ENCODE measurements at places on chromosomes 3 and 15. TPM values are rescaled to one million over a fixed set of nuclear protein-coding genes. Genes with fewer than 3 reads are reported as not detected.

- no peak for DNase-seq
- H3K4me3 ChIP-seq = no peak overlapping the region
- no peaks in the 10 kb centered on the region for H3K27me3 ChIP-seq
- H3K4me1 ChIP-seq = peaks cover 25% of the 10 kb centered on the region
- H3K36me3 ChIP-seq = no peaks in the 10 kb centered on the region
Observed at GRCh38 chr3:79953591-79954101, 185.8 kb upstream of the ROBO1 start.

- no peaks in the 10 kb centered on the region for H3K27me3 ChIP-seq
- no peaks in the 10 kb centered on the region for H3K4me1 ChIP-seq
- no peaks in the 10 kb centered on the region for H3K36me3 ChIP-seq
- H3K4me3 ChIP-seq = no peak overlapping the region
- DNase-seq = no peak
- H3K27ac ChIP-seq = no peak overlapping the region
Observed at GRCh38 chr3:34725774-34726173, 913.6 kb upstream of the ARPP21 start.

The FAM81A gene
- 0.76 TPM for total RNA-seq

The SERINC4 gene
- total RNA-seq = not detected

The RTP4 gene
- total RNA-seq = 3.4 TPM

- H3K27ac ChIP-seq = no peak overlapping the region
- H3K4me1 ChIP-seq = no peaks in the 10 kb centered on the region
- no peaks in the 10 kb centered on the region for H3K27me3 ChIP-seq
- no peaks in the 10 kb centered on the region for H3K36me3 ChIP-seq
- no peak for DNase-seq
Observed at GRCh38 chr3:65004795-65005295, 317.0 kb upstream of the ADAMTS9 start.
